ENCODE measurements at places on chromosomes 4 and X. TPM values are rescaled to one million over a fixed set of nuclear protein-coding genes. Genes with fewer than 3 reads are reported as not detected.

The SOD3 gene
- total RNA-seq = 16.4 TPM

The ZNF157 gene
- 0.07 TPM for total RNA-seq

The PRSS12 gene
- 1.5 TPM for total RNA-seq

The ERCC6L gene
- 13.0 TPM for total RNA-seq

The BEND4 gene
- not detected for total RNA-seq

The ELF4 gene
- total RNA-seq = 23.8 TPM

The RBM46 gene
- total RNA-seq = not detected

The ARHGAP36 gene
- total RNA-seq = not detected

The FAM9B gene
- total RNA-seq = 0.07 TPM

Data from PC-3 (cell line).